ENCODE measurements at places on chromosomes 1 and 21.

DNA sequence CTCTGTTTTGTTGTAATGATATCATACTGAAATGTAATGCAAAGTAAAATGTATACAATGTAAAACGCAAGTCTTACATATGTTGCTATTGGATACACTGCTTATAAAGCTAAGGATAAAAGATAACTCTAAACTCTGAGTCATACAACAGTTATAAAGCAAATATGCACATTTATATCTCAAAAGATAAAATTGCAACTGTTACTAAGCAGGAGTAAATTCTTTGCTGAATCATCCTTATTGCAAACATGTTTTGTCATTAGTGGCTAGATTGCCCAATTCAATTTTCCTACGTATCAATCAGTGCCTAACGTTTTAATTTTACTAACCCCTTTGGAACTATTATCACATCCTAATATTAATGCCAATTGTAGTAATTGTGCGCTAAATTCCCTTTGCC, 762.9 kb downstream of the LTN1 start:
- DNase-seq, result no peak

GRCh38 chr1:237748171-237748960, 142.4 kb downstream of the ZP4 start:
- no peak for DNase-seq

DNA sequence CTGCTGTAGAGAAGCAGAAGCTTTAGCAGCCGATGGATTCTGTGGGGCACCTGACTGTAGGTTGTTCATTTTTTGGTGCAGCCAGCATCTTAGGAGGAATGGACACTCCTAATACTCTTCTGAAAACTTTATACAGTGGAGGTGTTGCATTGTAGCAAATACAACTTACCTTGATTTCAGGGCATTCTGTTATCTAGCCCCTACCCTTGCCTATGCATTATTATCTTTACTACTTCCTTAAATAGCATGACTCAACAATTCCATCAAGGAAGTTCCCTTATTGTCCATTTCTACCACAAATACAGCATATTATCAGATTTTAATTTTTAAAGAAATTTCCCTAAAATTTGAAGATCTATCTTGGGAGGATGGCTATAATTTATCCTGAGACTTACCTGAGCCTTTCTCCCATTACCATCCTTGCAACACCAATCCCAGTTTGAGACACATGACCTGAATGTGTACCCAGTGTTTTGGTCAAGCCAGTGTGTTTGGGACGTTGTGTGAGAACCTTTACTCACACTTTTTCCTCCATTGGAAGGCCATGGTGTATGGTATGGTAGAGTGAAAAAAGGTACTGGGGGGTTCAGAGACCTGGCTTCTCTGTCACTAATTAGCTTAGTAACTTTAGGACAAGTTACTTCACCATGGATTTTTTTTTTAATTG, 9.2 kb downstream of the POU2F1 start:
- DNase-seq, result no peak

- DNase-seq, result no peak
These were observed 243.0 kb upstream of the LYPLAL1 start for GRCh38 chr1:218930472-218931241.

DNA sequence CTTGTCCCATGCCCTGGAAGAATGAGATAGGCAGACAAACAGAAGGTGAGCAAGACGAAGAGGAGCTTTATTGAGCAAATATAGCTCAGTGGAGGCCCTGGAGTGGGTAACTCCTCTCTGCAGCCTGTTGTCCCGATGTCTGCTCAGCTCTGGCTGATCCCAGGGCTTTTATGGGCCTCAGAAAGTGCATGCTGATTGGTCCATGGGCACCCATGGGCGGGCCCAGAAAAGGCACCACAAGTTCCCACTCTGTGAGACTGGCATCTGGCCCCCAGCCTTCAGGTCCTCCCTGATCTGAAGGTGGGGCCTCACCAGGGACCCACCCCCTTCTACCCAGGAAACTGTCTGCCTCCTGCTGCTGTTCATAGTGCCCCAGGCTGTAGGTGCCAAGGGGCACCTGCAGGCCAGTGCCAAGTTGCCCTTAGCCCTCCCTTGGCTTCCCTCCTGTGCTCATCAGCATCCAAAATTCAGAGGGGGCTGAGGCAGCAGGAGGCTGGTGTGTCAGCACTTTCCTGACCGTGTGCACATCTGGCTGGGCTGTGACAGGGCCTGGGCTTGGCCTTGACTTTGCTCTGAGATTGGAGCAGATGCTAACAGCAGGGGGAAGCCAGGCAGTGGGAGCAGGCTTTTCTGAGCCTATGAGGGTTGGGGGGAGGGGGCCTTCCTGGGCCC, 35.4 kb downstream of the ACTL8 start:
- no peak for DNase-seq
